NCI-H2107 (cell line): ENCODE measurements at places on chromosomes 2 and 18.

DNA sequence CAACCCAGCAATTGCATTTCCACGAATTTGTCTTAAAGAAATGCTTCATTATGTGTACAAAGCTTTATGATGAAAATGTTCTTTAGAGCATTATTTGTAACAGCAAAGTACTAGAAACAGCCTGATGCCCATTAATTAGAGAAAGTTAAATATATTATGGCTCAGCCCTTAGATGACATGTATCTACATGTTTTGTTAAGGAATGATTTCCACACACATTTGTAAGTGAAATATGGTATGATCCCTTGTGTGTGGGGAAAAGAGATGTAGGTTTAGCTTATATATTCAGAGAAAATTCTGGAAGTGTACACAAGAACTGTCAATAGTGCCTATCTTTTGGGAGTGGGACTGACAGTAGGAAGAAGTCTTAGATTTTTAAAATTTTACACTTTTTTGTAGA, 3.8 kb upstream of the PTPN4 start:
- no peak for DNase-seq

- no peak for DNase-seq
These were observed 68.0 kb upstream of the CABLES1 start for GRCh38 chr18:23067236-23067635.

- no peak for DNase-seq
These were observed 53.9 kb upstream of the ACVR1 start for GRCh38 chr2:157929871-157930667.

- DNase-seq, result no peak
These were observed 166.6 kb downstream of the FAM210A start for GRCh38 chr18:13559754-13560153.

GRCh38 chr2:166892397-166892796, 4.1 kb downstream of the XIRP2 start:
- DNase-seq, result no peak

DNA sequence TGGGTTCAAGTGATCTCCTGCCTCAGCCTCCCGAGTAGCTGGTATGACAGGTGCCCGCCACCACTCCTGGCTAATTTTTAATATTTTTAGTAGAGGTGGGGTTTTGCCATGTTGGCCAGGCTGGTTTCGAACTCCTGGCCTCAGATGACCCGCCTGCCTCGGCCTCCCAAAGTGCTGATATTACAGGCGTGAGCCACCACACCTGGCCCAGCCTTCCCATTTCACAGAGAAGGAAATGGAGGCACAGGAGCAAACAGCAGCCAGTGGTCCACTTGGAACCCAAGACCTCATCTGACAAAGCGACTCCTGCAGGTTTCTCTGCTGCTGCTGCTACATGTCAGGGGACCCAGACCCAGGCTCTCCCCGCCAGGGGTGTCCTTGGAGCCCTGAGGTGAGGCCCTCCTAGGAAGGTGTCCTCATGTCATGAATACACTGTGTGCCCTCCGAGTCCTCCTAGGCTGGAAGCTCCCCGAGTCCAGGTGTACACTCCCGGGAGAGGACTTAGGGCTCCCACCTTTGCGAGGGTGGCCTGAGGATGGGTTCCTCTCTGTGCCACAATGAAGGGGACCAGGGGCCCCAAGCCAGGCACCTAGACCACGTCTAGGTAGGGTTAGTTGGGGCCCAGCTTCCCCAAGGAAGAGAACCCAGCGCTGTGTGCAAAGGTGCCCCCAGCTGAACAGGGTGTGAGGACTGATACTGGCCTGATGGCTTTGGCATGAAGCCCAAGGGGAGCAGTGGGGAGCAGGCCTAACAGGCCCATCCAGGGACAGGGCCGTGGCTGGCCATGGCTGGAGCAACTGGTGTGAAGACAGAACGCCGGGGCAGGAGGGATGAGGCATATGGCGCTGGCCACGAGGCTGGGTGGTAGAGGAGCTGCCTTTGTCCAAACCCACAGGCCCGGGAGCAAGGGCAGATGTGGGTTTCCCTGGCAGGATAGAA, 56.1 kb downstream of the HS6ST1 start:
- no peak for DNase-seq

DNA sequence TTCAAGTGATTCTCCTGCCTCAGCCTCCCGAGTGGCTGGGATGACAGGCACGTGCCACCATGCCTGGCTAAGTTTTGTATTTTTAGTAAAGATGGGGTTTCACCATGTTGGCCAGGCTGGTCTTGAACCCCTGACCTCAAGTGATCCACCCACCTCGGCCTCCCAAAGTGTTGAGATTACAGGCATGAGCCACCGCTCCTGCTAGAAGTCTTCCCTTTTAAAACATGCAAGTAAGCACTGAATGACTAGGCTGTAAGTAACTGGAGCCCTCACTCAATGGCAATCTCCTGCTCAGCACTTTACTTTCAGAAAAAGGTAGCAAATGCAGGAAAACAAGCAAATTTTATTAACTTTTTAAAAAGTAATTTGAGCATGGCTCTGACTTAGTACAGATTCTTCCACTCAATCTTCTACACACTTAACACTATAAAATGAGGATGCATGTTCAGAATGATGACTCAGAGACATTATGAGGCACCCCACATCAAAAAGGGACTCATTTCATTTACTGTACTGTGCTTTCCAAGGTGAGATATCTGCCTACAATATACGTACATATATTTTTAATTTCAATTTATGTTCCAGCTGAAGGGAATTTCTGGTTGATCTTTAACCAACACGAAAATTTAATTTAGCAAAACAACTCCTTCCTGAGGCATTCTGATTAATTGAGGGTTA, 6.6 kb upstream of the NCK2 start:
- DNase-seq, result no peak

- no peak for DNase-seq
These were observed 163.9 kb upstream of the THUMPD2 start for GRCh38 chr2:39942950-39943349.

DNA sequence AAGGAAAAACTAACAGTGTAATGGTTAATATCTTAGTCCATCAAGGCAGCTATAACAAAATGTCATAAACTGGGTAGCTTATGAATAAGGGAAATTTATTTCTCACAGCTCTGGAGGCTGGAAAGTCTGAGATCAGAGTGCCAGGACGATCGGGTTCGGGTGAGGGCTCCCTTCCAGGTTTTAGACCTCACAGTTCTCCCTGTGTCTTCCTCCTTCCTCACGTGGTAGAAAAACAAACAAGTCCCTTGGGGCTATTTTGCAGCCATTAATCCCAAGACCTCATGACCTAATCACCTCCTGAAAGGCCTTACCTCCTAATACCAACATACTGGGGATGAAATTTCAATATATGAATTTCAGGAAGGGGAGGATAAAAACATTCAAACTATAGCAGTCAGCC, 455.9 kb downstream of the CNTNAP5 start:
- no peak for DNase-seq

DNA sequence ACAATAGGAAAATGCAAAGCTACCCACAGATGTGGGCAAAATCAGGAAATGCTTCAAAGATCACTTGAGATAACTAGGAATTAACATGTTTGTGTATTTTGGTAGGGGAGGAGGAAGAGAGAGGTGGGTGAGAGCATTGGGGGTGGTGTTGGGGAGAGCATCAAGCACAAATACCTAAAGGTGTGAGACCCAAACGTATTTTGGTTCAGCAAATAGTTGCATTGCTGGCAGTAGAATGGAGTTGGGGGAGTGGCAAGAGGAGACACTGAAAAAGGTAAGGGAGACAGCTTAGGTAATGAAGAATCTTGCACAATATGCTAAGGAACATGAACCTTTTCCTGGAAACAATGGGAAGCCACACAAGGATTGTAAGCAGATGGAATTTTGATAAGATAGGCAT, 1.5 kb upstream of the PELI1 start:
- no peak for DNase-seq

GRCh38 chr2:195514365-195514764, 142.7 kb upstream of the SLC39A10 start:
- no peak for DNase-seq

DNA sequence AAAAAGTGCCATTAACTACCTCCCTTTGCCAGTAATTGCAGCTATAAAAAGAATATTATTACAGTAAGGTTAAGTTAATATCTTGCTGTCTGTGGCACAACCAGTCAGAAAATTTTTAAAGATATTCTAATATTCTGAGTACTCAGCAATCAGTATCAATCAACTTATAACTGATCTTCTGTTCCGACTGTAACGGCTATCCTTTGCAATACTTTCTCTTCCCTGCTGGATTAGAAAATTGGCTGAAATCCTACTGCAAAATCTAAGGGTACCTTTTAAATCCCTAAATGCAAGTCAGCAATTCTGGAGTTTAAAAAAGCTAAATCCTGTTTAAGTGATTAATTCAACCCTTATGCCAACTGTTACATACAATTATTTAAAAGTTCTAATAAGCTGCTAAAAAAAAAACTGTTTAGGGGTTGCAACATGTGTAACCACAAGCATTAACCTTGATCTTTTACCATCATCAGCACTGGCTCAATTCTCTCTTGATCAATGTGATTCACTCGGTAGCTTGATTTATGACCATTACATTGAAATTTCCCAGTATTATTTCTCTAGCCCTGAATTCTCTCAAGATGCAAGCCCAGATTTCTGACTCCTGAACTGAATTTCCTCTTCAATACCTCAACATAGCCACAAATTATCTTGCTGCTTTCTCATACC, 20.5 kb downstream of the GAREM1 start:
- no peak for DNase-seq

DNA sequence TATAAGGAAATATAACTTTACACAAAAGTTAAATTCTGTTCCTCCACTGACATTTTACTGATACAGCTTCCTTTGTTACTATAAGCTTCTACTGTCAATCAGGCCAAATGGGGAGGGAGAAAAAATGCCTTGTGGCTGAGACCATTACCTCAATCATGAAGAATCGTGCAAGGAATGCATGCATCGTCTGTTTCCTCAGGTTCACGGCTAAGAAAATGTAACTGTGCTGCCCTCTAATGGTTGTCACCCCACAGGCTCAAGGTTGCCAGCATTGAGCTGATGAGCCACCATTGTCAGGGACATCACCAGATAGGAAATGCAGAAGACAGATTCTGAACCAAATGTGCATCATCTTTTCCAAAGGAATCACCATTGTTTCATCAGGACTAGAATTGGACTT, 426.9 kb downstream of the CDH2 start:
- DNase-seq, result no peak

- no peak for DNase-seq
These were observed 1012.7 kb downstream of the TDRD15 start for GRCh38 chr2:22136446-22136845.

- DNase-seq, result no peak
These were observed 52.4 kb downstream of the REEP1 start for GRCh38 chr2:86284987-86285386.

DNA sequence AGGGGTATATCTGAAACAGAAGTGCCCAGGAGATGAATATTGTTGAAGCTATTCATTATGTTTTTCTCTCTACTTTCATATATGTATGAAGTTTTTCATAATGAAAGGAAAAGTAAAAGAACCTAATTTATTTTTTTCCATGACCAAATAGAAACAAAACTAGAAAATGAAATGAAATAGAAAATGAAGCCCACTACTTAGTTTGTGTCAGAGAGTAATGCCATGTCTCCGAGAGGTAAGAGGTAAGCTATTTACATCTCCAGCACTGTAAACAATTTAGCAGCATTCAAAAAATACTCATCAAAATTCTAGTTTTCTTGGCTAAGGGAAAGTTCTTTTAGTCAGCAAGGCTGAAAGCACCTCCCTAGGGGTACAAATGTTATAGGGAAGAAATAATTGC, 238.6 kb downstream of the PTH2R start:
- DNase-seq, result no peak

- no peak for DNase-seq
These were observed 14.1 kb upstream of the ARMC9 start for GRCh38 chr2:231184319-231184718.

GRCh38 chr2:226797989-226798421, 1.6 kb downstream of the IRS1 start:
- DNase-seq, result no peak

GRCh38 chr18:12686100-12686499, 16.4 kb downstream of the CEP76 start:
- DNase-seq, result no peak

GRCh38 chr18:79642626-79643025, 37.0 kb upstream of the CTDP1 start:
- no peak for DNase-seq

DNA sequence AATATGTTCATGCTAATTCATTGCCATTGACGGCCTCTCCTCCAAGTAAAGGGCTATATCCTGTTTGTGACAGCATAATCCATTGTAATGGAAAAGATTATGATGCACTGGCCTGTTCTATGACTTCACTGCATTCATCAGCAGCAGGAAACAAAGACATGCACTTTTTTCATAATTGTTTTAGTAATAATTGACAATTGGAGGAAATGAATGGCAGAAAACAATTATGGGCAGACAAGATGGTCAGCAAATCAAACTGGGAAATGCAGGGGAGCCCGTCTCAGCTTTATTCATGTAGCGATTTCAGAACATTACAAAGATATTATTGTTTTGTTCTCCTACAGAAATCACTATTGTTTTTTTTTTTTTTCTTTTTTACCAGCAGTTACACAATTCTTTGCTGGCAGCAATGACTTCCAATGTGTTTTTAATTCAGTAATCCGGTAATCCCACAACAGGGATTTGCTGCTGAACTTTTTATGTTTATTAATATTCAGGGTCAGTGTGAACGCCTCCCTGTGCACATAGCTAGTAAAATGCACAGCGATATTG, 33.8 kb upstream of the RASGRP3 start:
- no peak for DNase-seq

- no peak for DNase-seq
These were observed 676.1 kb downstream of the RNF144A start for GRCh38 chr2:7593360-7593759.

- DNase-seq, result no peak
These were observed 41.8 kb upstream of the KLF11 start for GRCh38 chr2:10001586-10001985.

DNA sequence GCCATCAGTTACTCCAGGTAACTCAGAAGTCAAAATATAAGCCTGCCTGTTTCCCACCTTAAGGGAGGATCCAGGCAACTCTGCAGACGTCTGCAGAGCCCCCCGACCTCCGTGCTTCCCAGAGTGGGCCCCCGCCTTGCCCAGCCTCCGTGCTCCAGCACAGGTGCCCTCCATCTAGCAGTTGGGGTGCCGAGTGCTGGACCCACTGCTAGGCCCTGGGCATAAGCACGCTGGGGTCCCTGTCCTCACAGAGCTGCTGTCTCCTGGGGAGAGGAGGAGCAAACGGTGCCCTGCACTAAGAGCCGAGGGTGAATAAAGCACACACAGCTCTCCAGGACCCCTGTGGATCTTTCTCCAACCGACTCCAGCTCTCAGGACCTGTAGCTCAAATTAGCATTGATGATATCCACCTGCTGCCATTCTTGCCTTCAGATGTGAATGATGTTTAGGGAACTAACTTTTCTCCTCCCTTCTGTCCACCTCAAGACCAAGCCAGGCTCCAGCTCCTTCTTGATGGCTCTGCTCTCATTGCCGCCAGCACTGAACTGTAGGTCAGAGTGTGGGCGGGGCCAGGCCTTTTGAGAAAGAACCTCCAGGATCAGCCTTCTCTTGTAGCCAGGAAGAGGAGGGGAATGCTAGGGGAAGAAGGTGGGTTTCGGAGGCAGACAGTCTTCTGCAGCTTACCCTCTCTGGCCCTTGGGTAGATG, 121.2 kb downstream of the SMAD7 start:
- DNase-seq, result no peak
